ENCODE measurements at places on chromosomes 7 and 10.
A peak's percentile ranks its signal among the peaks of the same experiment; 100 is the strongest.

DNA sequence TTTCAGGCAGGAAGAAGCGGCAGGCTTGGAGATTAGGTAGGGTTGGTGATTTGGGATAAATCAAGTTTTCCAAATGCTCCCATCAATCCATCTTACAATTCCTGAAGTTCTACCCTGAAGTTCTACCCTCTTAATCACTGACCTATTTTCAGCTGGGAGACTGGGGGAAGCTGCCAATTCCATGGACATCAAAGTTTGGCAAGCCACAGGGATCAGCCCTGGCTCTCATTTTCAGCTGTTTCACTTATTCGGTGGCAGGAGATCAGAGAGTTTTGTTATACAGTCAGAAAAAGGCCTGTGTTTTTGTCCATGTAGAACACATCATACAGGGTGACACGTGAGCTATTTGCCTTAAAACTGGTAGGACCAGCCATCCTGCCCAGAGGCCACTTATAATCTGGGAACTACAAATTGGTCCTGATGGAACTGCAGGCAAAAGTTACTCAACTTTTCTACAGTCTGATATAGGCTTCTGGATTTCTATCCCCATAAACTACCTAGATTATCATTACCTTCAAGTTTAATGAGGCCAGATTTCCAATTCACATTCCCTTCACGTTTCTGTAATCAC, 112.9 kb upstream of the ZNF746 start:
- no peak for DNase-seq

- DNase-seq, result no peak
Measured at GRCh38 chr7:33346055-33346454, 216.7 kb downstream of the BBS9 start.

- DNase-seq, result no peak
Measured at GRCh38 chr7:156604311-156604710, 36.3 kb upstream of the RNF32 start.

GRCh38 chr7:71511361-71511807, 379.4 kb downstream of the GALNT17 start:
- DNase-seq, result no peak

DNA sequence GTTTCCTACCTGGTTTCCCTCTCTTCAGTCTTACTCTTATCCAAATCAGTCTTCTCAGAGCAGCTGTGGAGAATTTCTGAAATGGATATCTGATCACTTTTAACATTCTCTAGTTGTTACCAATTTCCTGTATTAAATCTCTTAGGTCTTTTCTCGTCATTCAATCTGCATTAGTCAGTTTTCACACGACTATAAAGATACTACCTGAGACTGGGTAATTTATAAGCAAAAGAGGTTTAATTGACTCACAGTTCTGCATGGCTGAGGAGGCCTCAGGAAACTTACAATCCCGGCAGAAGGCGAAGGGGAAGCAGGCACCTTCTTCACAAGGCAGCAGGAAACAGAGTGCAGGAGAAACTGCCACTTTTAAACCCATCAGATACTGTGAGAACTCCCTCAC, 444.8 kb downstream of the GATA3 start:
- no peak for DNase-seq

GRCh38 chr7:101856473-101857357, 39.3 kb downstream of the CUX1 start:
- DNase-seq, result no peak

DNA sequence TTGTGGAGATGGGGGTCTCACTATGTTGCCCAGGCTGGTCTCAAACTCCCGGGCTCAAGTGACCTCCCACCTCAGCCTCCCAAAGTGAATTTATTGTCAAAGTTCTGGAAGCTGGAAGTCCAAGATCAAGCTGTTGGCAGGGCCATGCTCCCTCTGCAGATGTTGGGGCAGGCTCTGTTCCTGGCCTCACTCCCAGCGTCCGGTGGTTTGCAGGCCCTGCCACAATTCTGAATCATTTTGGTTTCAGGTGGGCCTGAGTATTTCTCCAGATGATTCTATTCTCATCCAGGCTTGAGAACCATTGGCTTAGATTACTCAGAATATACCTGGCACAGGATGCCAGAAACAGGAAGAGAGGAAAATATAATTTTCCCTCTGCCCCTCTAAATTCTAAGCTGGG, 737.4 kb downstream of the TNS3 start:
- no peak for DNase-seq

DNA sequence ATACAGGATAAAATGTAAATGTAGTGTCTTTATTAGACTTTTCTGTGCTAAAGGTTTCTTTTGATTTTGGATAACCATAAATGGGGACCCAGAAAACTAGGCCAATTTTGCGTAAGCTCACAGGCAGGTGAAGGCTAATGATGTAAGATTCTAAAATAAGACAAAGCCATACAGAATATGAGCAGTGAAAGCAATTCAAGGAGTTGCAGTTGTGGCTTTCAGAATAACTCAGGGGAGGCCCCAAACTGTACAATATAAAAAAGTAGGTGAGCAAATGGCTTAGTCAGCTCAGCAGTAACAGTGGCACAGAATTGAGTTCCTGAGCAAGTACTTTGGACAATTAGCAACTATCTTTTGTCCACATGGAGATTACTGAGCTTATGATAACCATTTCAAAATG, 81.7 kb upstream of the NRP1 start:
- DNase-seq, result no peak

DNA sequence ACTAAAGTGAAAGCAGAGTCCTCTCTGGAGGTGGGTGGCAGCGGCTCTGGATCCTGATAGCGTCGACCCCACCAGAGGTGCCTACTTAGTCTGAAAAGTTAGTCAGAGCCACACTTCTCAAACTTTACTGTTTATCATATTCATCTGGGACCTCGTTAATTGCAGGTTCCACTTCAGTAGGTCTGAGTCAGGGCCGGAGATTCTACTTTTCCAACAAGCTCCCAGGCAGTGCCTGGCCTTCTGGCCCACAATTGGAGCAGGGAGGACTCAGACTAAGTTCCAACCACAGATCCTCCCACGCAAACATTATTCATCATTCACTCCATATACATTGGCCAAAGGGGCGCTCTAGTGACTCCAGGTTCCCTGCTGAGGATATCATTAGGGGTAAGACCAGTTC, 78.1 kb downstream of the VSTM4 start:
- DNase-seq, result no peak

GRCh38 chr10:16975188-16975587, 154.4 kb downstream of the CUBN start:
- no peak for DNase-seq

GRCh38 chr7:100095704-100096103, 5.5 kb downstream of the MCM7 start:
- no peak for DNase-seq

DNA sequence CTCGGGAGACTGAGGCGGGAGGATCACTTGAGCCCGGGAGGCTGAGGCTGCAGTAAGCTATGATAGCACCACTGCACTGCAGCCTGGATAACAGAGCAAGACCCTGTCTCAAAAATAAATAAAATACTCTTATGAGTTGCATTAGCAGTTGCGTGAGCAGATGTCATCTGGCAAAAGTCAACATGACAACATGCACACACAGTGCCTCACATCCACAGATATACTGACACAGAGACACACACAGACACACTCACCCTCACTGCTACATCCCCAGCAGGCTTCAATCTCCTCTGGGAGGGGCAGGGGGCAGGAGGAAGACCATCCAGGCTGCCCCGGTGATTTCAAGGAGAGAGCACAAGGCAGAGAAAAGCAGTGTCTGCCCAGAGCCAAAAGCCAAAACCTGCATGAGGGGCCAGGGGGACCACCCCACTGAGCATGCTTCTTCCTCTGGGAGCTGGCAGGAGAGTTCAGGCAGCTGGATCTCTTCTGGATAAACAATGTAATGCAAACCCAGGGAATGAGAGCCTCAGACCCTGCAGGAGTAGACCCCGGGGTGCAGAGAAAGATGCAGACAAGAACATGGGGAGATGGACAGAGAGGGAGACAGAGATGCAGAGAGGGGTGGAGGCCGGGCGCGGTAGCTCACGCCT, 9.6 kb upstream of the ELN start:
- DNase-seq, result no peak

DNA sequence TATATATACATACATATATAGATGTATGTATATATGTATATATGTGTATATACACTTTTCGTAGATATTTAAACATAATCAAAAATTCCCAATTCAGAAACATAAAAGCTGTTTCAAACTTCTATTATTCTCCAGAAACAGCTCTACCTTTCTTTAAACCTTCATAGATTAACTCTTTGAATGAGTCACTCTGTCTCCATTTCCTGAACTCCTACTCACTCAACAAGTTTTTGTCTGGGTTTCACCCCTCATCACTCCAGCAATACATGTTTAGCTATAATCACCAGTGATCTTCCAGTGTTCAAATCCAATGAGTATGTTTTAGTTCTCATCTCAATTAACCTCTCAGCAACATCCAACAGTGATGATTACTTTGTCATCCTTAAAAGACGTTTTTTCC, 9.6 kb downstream of the DGKB start:
- DNase-seq, result no peak

- no peak for DNase-seq
Measured at GRCh38 chr10:80580638-80581468, 43.2 kb downstream of the SH2D4B start.

DNA sequence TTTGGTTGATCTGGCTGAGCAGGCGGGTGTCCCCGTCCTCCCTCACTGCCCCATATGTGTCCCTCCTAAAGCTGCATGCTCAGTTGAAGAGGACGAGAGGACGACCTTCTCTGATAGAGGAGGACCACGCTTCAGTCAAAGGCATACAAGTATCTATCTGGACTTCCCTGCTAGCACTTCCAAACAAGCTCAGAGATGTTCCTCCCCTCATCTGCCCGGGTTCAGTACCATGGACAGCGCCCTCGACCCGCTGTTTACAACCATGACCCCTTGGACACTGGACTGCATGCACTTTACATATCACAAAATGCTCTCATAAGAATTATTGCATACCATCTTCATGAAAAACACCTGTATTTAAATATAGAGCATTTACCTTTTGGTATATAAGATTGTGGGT, 26.9 kb upstream of the TRIM56 start:
- DNase-seq, result no peak

DNA sequence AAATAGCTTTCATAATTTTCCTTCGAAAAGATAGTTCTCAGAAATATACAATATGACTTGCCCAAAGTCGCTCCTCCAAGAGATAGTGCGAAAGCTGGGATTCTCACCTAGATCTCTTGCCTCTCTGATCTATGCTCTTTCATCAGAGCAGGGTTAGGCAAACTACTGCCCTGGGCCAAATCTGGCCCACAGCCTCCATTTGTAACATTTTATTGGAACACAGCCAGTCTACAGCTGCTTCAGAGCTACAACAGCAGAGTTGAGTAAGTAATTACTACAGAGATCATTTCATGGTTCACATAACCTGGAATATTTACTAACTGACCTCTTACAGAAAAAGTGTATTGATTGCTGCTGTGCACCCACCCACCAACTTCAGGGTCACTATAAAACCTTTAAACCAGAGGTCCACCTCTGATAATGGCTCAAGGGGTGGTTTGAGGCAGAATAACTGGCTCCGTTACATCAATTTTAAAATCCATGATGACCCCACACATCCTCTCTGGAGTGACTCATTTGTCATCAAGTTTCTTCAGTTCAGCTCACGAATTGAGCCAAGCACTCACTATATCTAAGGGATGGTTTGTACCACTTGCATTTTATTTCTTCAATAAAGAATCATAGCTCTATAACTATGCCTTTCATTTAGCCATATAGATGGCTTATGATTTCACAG, 1019.0 kb downstream of the XPNPEP1 start:
- DNase-seq, result no peak

GRCh38 chr7:70533614-70534013, 598.3 kb upstream of the GALNT17 start:
- DNase-seq, result no peak

GRCh38 chr7:82950436-82950835, 212.2 kb downstream of the PCLO start:
- DNase-seq, result no peak

- no peak for DNase-seq
Measured at GRCh38 chr10:95784279-95784913, 28.4 kb downstream of the ENTPD1 start.

- DNase-seq, result no peak
Measured at GRCh38 chr10:27258492-27258837, 17.9 kb upstream of the ACBD5 start.

- peak; percentile 20 for DNase-seq
Measured at GRCh38 chr10:29840516-29841276, 205.9 kb upstream of the SVIL start.

GRCh38 chr7:12423355-12423996, 19.8 kb upstream of the VWDE start:
- DNase-seq, result no peak

GRCh38 chr10:6297951-6298381, 95.2 kb downstream of the PFKFB3 start:
- no peak for DNase-seq

DNA sequence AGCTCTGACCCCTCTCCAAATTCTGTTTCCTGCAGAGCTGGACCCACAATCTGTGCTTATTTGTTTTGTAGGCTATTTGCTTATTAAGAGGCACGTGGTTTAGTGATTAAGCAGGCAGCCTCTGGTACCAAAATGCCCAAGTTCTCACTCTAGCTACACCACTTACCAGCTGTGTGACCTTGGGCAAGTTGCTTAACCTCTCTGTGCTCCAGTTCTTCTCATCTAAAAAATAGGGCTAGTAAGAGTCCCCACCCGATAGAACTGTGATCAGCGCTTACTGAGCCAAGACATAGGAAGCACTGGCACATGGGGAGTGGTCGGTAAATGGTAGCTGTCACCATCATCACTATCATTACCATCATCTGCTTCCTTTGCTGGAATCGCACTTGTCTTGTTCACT, 20.8 kb downstream of the C10orf105 start:
- no peak for DNase-seq

- no peak for DNase-seq
Measured at GRCh38 chr10:73586583-73586984, 4.6 kb downstream of the USP54 start.

GRCh38 chr10:75528392-75528791, 97.0 kb downstream of the LRMDA start:
- DNase-seq, result no peak

DNA sequence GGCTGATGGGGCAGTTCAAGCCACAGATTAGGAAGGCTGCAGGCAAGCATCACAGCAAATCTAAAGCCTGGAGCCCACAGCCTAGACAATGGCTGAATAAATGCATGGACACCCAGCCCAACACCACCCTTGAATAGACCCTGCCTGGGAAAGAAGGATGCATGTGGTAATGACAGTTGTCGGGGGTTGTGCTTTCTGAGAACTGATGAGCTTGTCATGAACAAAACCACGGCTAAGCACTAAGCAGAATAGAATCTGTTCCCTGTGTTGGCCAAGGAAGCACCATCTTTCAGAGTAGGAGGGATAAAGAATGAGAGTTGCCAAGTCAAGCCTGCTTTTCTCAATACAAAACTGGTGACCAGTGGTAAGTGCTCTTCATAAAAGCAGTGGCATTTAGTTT, 66.1 kb upstream of the JCAD start:
- no peak for DNase-seq

DNA sequence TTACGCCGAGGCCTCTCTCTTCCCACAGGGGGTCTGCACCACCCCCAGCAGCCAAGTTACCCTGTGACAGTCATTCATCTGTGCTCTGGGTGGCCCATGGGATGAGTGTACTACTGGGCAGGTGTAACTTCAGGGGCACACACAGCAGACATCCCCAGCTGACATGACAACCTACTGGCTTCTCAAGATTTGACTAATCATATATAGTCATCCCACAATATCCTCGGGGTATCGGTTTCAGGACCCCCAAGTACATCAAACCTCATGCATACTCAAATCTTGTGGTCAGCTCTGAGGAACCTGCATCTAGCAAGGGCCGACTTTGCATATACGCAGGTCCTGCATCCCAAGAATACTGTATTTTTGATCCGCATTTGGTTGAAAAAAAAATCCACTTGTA, 336.9 kb upstream of the C7orf33 start:
- no peak for DNase-seq

GRCh38 chr10:113620511-113620910, 43.3 kb downstream of the NRAP start:
- no peak for DNase-seq
